A549 treated with Hydrocortisone at 1 μM for 4 hours (cell line): ENCODE measurements at places on chromosomes 7 and 10. TPM values are rescaled to one million over a fixed set of nuclear protein-coding genes. Genes with fewer than 3 reads are reported as not detected.

The ARHGEF35 gene
- total RNA-seq: 0.37 to 0.68 TPM (median 0.39 TPM) in 5 replicates

The PRSS37 gene
- total RNA-seq: not detected in 5 replicates

The CNPY1 gene
- not detected in 5 replicates for total RNA-seq

The AGAP4 gene
- 5.4 to 10.1 TPM (median 7.7 TPM) in 5 replicates for total RNA-seq

The PAX4 gene
- not detected in 5 replicates for total RNA-seq

The PNLIPRP2 gene
- total RNA-seq: 0.07 to 0.30 TPM (median 0.09 TPM) in 4 of 5 replicates, not detected in the other

The SLC13A1 gene
- total RNA-seq: not detected in 5 replicates
